ENCODE measurements at places on chromosomes 1 and 21.

DNA sequence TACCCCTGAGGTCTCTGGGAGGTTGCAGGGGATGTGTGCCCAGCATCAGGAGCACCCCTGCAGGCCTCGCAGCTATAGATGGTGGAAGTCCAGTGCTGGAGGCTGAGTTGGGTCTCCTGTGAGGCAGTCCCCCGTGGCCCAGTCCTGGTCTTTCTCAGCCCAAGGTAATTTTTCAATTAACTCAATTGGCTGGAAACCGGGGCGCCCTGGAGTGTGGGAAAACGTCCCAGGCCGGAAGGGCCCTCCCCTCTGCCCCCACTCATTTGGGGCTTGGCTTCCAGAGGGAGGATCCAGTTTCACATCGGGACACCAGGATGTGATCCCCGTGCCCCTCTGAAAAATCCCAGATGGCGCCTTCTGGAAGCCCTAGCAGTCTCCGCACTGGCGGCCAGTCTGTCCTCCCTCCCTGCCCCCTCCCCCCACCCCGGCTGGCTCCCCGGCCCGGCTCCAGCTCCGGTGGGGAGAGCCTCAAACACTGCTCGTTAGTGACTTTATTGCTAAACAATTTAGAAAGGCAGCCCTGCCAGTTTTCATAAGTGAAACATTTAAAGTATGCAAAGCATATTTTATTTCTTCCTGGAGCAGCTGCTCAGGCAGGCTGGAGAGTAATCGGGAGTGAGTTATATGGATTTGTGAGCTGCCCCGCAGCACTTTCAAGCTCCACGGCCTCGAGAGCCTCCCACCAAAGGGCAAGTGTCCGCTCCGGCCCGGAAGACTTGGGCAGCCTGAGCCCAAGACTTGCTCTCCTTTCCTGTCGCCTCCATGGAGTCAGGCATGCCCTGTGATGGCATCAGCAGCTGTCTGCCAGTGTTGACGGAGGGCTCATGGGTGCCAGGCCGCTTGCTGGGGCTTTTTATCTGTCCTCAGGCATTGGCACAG lies 208.2 kb upstream of the TMEM51 start:
- DNase-seq, result peak; percentile 53

GRCh38 chr1:159229896-159230295 lies 25.2 kb downstream of the ACKR1 start:
- no peak for DNase-seq

DNA sequence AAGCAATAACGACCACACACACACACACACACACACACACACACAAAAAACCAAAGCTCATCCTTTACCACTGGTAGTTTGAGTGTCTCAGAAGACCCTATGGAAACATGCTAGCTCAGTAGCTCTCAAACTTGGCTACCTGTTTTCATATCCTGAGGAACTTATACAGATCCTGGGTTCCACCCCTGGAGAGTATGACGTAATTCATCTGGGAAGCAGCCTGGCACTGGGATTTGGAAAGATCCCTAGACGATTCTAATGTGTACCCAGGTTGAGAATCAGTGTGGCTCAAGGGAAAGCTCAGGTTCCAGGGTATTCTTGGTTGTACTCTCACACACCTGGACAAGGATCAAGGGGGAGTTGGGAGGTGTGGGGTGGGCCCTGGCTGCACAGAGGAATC lies 85.9 kb downstream of the SELENOF start:
- DNase-seq, result no peak

DNA sequence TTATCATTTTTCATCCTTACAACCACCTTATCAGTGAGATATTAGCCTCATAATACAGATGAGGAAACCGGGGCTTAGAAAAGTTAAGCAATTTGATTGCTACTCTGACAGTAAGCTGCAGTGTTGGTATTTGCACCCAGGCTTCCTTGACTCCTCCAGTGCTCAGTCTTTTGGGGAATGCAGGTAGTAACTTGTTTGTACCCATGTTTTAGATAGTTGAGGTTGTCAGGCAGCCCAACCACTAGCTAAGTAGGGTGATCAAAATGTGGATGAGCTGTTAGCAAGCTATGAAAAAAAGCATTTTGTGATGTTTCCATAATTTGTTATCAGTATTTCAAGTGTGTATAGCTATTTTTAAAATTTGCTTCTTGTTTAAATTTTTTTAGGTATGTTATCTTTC lies 80.8 kb downstream of the SASS6 start:
- no peak for DNase-seq
